Astrocyte of the spinal cord (primary cell): ENCODE measurements at places on chromosomes 13 and 19.

DNA sequence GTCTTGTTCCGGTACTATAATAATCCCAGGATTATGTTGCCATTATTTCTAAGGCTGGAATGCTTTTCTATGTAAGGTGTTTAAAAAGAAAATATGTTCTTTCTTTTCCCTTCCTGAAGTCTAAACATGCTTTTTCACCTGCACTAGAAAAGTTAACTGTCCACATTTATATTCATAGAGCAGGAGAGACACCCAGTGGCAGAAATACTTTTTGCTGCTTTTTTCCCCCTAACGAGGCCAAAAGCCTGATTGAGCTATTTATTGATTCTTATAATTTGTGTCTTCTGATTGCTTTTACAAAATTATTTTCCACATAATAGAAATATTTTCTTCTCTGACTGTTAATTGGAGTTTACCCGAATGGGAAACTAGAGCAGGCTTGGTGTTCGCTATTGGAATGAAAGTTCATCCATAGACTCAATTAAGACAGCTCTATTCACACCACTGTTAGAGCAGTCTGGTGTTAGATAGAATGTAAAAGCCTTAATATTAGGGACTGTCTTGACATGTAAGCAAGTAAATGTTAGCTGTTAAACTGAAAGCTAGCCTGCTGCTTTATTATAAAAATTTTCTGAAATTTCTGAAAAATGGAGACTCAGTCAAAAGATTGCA, 15.8 kb downstream of the GPR180 start:
- DNase-seq: peak; percentile 24

GRCh38 chr13:40061466-40062450, 406.3 kb downstream of the COG6 start:
- no peak for DNase-seq

DNA sequence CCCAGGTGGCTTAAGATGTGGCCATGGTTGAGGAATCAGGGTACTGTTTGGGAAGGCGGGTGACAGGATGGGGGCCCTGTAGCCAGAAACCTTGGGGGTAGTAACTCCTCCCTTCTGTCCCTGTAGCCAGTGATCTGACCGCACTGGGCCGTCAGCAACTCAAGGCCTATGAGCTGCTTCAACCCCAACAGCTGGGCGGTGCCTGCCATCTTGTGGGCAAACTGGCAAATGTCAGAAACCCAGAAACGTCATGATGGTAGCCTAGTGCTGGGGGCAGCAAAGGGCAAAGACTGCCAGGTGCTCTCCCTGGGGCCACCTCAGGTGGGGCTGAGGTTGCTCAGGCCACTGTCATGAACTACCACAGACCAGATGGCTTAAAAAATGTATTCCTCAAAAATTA, 3.5 kb downstream of the COPE start:
- peak; percentile 18 for DNase-seq

- peak; percentile 82 for DNase-seq
Observed at GRCh38 chr13:52599037-52599847, 43.0 kb upstream of the HNRNPA1L2 start.

- no peak for DNase-seq
Observed at GRCh38 chr19:10209315-10209714, 14.6 kb upstream of the DNMT1 start.

DNA sequence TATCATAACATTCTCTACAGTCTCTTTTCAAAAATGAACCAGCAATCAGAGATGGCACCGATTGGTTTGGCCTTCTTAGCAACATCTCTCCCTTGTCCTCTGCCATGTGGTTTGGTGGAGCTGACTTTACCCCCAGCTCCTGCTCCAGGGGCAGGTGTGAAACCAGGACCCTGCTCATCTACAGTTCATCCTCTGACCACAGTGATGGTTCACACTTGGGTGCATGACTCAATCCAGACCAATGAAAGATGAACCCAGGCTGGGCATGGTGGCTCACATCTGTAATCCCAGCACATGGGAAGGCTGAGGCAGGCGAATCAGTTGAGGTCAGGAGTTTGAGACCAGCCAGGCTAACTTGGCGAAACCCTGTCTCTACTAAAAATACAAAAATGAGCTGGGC, 33.6 kb upstream of the FFAR2 start:
- no peak for DNase-seq

DNA sequence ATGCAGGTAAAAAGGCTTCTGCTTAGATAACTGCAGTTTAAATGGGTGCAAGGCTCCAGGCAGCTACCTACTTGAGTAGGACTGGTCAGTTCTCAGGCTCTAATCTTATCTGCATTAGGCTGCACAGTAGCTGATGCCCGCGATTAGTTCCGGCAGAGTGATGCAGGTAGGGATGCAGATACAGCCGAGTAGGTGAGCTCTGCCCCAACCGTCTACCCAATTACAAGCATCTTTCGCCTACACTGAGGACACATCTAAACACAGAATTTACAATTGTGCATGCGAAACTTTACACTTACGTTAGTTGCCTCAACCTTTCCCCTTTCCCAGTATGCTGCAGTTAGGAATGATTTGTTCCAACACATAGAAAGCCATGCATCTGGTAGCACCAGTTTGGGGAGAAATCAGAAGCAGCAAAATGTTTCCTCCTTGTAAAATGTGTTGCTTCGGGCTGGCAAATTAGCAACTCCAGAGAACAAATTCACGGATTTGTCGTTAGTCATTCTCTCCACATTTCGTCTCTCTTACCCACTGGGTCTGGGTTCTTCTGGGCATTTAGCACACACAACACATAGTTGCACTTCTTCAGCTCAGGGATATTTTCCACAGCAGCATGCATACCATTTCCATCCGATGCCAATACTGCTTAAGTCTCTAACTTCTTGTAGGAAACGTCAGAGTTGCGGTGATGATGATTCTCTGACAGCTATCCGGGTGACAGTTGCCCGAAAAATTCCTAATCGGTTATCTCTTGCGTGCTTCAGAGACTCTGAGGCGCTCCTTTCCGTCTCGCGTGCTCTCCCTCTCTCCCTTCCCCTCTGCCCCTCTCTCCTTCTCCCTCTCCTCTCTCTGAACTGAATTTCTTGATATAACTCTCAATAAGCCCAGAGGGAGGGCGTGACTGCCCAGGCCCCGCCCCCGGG, at the start of gene PCDH9:
PCDH9 (minus strand) TSS at position 856 of the 923 bp plus-strand sequence. CDS start 1,896 bp downstream, outside the sequence.
- no peak for DNase-seq

DNA sequence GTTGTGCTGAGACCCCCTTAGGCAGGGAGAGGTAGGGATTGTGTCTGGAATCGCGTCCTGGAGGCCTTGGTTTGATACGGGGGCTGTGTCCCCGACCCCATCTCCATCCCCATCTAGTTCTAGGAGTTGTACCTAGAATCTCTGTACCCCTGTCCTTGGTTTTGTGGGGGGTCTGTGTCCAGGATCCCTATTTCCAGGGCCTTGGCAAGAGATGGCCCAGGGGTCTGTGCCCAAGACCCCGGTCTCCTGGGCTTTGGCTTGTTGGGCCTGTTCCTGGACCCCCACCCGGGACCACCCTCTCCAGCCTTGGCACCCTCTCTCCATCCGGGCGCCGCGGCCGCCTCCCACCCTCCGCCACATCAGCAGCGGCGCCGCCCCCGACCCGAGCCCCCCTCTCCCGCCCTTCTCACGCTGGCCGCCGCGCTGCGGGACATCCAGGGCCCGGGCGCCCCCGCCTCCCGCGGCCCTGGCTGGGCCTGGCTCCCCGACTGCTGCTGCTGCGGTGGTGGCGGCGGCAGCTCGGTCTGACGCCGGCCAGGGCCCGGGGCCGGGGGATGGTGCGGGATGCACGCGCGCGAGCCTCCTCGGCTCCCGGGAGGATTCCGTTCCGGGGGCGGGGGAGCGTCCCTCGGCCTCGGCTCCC, at the start of gene NUMBL:
NUMBL (minus strand) TSS at position 602 of the 643 bp plus-strand sequence; CDS start at position 434, 168 bp downstream.
- DNase-seq: no peak

DNA sequence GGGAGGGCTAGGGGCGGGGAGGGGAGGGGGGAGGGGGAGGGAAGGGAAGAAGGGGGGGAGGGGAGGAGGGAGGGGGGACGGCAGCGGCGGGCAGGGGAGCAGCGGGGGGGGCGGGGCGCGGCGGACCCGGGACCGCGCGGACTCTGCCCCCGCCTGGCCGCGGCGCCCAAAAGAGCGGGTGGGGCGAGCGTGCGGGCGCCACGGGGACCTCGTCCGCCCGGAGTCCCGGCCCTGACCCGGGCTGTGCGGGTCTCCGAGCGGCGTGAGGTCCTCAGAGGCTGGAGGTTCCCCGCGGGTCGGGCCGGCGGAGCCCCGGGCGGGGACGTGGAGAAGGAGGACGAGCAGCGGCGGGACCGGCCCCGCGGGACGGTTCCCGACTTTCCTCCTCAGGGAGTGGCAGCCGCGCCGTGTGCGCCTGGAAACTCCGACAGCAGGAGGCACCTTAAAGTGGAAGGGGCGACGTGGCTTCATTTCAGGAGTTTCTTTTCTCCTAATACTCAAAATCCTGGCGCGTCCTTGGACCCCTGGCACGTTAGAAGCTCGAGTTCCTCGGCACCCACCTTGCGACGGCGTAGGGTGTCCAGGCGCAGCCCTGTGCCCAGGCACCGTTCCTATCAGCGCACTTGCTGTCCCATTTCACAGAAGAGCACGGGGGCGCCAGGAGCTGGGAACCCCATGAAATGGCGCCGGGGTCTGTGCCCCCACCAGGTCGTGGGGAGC, 518 bp upstream of the PLPP2 start:
- no peak for DNase-seq

GRCh38 chr13:41960637-41961465, at the start of gene VWA8:
Gene VWA8 (minus strand): TSS chr13:41961109. CDS start chr13:41961015, 94 bp downstream.
- peak; percentile 80 for DNase-seq

GRCh38 chr13:26688286-26688685, 72.3 kb downstream of the GPR12 start:
- no peak for DNase-seq

GRCh38 chr19:31675193-31675913, 326.1 kb upstream of the TSHZ3 start:
- DNase-seq: peak; percentile 73

GRCh38 chr19:4636151-4636717, 3.1 kb upstream of the TNFAIP8L1 start:
- DNase-seq: peak; percentile 42

DNA sequence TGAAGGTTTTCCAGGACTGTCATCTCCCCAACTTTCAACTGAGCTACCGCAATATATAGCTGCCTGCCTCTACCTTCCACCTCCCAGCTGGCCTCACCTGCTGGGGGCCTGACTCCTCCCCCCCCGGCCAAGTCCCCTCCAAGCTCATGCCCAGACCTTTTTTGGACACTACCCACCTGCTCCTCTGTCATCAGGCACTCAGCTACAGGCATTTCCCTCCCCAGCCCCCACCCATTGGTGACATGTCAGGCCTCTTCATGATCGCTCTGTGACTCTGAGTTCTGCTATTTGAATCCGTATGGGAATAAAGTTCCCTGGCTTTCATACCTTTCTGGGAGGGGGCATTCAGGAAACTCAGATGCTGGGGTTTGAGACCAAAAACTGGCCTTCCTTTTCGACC, 1.8 kb downstream of the PRKACA start:
- DNase-seq: no peak

DNA sequence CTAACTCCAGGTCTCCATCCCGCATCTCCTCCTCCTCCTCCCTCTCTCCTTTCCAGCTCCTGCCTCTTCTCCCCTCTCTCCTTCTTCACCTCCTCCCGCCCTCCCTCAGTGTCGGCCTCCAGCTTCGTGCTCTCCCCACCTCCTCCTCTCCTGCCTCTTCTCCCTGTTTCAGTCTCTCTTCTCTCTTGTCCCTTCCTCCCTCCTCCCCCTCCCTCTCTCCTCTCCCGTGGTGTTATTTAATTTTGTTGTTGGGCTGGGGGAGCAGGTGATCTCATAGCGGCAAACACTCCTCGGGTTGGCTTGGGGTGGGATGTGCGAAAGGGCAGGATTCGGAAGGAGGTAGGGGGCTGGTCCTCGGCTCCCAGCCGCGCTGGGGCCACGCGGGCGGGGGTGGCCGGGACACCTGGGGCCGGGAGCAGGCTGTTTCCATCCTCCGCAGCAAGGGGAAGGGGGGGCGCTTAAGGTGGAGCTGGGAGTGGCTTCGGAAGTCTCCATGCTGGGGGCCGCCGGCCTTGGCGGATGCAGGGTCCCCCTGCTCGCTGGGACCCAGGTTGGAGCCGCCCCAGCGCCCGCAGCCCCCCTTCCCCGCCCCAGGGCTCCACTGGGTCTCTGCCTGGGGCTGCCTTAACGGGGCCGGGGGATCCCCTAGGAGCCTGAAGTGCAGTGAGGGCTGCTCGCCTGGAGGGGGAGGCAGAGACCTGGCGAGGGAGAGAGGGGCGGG, at the start of gene CA11:
CA11 (minus strand) TSS at position 187 of the 721 bp plus-strand sequence. CDS start 555 bp downstream, outside the sequence.
- peak; percentile 80 for DNase-seq

DNA sequence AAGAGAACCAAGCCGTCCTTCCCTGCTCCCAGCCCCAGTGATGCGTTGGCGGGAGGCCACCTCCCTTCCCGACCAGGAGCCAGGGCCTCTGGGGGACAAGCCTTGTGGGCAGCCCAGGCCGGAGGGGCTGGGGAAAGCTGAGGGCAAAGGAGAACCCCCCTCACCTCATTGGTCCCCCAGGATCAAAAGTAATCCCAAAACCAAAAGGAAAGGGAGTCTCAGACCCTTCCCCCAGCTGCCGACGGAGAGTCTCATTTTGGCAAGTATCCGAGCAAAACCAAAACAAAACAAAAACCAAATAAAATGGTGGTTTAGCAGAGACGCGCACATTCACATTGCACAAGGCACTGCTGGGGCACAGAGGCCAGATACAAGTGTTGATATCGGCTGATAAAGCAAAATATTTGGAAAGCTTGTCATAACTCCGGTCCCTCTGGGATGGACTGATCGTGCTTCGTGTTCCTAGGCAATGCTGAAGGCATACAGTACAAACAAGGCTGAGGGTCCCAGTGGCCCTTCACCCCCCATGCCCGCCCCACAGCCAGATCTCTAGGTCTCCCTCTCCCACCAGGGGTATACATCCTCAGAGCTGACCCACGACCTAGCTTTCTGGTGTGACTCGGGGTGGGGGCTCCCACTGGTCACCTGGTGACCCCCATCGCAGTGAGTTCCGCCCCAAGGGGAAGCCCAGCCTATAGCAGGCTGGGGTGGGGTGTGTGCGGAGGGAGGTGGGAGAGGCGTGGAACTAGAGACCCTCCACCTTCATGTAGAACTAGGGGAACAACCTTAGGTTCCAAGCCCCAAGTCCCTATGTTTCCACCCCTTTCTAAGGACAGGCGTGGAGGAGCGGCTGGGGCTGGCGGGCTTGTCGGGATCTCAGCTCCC, 2.1 kb downstream of the CEBPA start:
- DNase-seq: no peak

GRCh38 chr19:19026299-19026971, 6.9 kb downstream of the SUGP2 start:
- DNase-seq: no peak

DNA sequence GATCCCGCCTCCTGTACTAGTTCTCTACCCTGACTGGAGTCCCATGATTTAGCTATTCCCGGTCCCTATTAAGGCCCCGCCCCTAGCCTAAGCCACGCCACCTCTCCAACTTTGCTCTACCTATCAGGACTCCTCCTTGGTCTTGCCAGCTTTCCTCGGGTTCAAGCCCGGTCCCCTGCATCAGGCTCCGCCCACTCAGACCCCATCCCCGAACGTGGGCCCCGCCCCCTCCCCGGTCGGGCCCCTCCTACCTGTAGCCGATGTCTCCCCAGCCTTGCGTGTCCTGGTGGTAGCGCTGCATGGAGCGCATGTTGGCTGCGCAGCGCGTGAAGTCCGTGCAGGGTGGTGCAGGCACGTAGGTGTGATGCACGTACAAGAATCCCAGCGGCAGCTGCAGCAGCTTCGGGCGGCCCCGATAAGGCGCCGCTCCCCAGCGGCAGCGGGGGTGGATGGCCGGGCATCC, 7.3 kb upstream of the RASAL3 start:
- DNase-seq: no peak
